Fibroblast of skin of left biceps (primary cell): ENCODE measurements at places on chromosomes 13 and 19.

- no peak for DNase-seq
Measured at GRCh38 chr13:73987618-73988017, 146.6 kb downstream of the KLF12 start.

DNA sequence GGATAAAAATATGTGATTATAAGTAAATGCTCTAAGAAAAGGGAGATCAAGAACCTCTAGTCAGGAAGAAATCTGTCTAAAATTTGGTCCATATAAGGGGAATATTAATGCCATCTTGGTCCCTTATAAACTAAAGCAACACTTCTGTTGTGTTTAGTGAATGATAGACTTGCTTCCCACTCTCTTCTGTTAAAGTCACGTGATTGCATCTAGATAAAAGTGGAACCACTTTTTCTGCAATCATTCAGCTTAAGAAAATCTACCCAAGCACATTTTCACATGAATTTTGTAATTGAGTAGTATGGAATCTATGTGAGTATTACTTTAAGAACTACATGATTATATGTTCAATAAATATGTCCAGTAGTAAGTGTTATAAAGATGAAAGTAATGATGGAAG is 782.9 kb upstream of the MIR17HG start:
- no peak for DNase-seq

GRCh38 chr13:76632401-76633044 is 253.7 kb downstream of the KCTD12 start:
- DNase-seq, result no peak

DNA sequence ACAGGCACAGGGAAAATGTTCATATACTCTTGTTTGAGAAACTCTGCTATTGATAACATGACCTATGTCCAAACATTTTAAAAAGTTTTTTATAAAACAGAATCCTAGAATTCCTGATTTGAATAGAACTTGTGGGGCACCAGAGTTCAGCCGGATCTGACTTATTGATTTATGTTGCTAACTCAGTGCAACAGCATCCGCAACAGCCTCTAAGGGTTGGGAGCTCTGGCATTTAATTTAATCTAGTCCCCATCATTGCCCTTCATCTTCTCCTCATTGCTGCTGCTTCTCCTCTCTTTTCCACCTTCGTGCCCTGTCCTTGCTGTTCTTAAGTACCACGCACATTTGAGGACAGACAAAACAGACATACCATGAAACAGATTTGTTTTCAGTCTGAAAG is 214.5 kb downstream of the FGF14 start:
- DNase-seq, result no peak

- DNase-seq, result no peak
Measured at GRCh38 chr13:49218493-49219051, 1.6 kb upstream of the MLNR start.

- DNase-seq, result no peak
Measured at GRCh38 chr13:41487222-41487621, 29.9 kb downstream of the RGCC start.

- no peak for DNase-seq
Measured at GRCh38 chr13:27524981-27525975, 74.9 kb upstream of the MTIF3 start.

- no peak for DNase-seq
Measured at GRCh38 chr19:46216612-46217011, 12.9 kb upstream of the IGFL1 start.

DNA sequence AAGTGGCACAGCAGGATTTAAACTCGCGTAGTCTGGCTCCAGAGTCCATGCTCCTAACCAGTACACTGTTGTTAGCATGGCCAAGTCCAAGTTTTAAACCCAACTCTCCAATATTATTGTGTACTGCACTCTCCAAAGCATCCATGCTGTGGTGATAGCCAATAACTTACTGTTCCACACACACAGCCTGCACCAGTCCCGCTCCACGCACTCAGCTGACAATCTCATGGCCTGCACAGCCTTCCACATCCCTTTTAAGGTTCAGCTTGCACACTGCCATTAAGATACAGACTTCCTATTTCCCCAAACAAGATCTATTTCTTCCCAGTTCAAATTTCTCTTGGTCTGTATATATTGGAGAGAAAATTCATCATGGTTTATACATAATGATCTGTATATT is 80.7 kb downstream of the LHFPL6 start:
- DNase-seq, result no peak

- no peak for DNase-seq
Measured at GRCh38 chr13:81487151-81487550, 1146.2 kb upstream of the SPRY2 start.

DNA sequence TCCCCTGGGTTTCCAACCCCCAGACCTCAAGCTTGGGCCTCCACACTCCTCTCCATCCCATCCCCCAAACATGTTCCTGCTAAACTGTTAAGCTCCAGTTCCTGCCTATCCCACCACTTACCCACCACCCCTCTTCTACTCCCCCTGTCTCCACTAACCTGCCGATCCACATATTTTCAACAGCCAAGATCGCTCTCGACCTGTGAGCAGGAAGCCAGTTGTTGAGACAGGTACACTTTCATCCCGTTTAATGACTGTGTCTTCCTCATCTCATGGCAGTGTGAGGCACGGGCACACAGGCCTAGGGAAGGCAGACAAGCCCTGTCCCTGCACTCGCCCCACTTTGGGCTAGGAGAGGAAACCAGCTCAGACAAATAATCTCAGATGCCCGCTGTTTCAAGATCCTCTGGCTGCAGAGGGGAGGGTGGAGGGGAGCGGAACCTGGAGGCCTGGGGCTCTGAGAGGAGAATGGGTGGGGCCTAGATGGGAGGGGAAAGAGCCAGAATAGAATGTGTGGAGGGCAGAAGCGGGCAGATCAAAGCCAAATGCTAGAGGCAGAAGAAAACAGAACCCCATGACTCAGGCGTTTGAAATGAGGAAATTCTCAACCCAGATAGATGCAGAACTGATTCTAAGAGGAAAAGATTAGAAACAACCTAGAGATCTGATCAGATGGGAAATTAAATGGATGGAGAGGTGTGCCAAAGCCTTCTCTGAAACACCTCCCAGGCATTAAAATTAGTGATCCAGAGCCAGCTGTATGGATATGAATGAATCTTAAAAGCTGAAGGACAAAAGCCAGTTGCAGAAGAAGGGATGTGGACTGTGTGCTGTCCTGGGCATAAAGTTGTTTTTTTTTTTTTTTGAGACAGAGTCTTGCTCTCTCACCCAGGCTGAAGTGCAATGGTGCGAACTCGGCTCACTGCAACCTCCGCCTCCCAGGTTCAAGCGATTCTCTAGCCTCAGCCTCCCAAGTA is 16.9 kb upstream of the CYP2S1 start:
- peak; percentile 37 for DNase-seq

DNA sequence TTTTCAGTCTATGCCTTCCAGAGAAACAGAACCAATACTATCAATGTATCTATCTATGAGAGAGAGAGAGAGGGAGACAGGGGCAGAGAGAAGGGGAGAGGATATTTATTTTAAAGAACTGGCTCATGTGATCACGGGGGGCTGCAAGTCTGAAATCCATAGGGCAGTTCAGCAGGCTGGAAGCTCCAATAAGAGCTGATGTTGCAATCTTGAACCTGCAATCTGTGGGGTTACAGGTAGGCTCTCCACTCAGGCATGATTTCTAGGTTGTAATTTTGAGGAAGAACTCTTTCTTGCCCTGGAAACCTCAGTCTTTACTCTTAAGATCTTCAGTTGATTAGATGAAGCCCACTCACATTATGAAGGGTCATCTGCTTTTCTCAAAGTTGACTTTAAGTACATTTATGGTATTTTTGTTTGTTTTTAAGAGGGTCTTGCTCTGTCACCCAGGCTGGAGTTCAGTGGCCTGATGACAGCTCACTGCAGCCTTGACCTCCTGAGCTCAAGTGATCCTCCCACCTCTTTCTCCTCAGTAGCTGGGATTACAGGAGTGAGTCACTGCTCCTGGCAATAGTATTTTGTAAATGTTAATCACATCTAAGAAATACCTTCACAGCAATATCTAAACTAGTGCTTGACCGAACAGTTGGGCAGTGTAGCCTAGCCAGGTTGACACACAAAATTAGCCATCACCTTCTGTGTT is 376.4 kb downstream of the FGF9 start:
- DNase-seq, result no peak

DNA sequence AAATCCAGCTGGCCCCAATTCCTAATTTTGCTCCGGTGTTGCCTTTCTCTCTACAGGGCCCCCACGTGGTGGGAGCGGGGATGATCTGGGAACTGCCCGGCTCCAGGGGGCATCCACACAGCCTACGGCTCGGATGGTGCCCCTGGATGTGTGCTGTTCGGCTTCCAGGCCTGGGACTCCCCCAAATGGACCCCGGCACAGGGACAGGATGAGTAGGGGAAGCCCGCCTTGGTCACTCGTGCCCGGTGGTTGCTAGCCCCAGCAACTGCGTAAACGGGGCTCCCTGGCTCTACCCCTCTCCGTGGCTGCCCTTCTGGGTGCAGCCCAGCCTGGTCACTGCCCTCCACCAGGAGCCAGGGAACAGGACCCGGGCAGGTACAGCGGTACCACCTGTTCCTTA is 111.5 kb downstream of the TEX26 start:
- DNase-seq, result no peak

- DNase-seq, result no peak
Measured at GRCh38 chr13:50152655-50153309, 137.5 kb downstream of the KCNRG start.

GRCh38 chr19:19159534-19159933 is 10.5 kb downstream of the MEF2B start:
- no peak for DNase-seq

DNA sequence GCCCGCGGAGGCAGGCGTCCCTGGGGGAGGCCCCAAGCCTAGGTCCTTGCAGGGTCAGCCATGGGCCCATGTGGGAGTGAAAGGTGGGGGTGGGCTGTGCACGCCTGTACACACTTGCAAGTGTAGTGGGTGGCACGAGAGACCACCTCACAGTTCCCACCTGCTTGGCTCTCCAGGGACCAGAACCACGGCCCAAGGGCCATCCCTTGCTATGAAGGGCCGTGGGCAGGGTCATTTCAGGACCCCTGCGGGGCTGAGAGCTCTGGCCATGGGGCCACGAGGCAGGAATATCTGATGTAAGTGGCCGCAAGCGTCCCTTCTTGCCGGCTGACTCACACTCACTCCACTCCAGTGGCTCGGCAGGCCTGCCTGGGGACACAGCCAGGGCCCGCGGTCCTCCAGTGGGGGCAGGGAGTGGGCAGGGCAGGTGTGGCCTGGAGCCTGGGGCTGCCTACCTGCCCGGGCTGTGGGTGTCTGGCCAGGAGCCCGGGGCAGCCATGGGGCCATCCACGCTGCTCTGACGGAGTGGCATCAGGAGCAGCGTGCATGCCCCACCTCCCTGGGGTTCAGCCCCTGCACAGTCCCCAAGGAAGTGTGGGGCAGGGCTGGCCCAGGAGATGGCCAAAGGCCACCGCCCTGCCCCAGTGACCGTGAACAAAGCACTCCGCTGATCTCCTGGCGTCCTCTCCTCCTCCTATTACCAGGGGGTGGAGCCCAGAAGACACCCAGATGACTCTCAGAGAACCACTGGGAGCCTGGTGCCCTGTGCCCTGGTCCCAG is 8.6 kb upstream of the MKNK2 start:
- DNase-seq, result no peak

GRCh38 chr19:403221-404027 is 5.5 kb downstream of the C2CD4C start:
- no peak for DNase-seq

- DNase-seq, result no peak
Measured at GRCh38 chr13:37143911-37144310, 38.4 kb upstream of the CSNK1A1L start.

DNA sequence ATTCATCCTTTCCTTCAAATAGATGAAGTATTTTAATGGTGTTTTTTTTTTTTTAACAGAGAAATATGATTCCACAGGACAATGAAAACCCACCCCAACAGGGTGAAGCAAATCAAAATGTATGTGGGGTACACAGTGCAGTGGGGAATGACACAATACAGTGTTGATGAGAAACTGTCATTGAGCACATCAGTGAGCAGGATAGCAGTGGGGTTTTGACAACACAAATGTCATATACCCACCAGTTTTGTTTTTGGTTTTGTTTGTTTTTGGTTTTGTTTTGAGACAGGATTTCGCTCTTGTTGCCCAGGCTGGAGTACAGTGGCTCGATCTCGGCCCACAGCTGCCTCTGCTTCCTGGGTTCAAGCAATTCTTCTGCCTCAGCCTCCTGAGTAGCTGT is 29.2 kb downstream of the ZNF844 start:
- DNase-seq, result no peak

DNA sequence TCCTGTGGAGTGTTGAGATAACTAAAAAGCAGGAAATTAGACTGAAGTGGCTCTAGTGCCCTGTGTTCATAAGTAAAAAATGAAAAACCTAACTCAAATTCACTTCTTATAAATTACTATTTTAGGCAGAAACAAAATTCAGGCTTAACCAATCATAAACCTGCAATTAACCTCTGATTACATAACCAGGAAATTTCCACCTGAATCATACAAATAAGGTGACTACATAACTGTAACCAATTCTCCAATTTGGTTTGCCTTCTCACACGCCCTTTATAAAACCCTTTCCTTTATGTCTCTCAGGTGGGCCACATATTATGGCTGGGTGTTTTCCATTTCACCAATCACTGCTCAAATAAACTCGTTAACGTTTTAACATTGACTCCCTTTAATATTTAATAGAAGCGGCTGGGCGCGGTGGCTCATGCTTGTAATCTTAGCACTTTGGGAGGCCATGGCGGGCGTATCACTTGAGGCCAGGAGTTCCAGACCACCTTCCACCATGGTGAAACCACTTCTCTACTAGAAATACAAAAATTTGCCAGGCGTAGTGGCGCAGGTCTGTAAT is 22.9 kb upstream of the ZNF724 start:
- no peak for DNase-seq

GRCh38 chr13:53341144-53341510 is 312.5 kb downstream of the OLFM4 start:
- DNase-seq, result no peak

DNA sequence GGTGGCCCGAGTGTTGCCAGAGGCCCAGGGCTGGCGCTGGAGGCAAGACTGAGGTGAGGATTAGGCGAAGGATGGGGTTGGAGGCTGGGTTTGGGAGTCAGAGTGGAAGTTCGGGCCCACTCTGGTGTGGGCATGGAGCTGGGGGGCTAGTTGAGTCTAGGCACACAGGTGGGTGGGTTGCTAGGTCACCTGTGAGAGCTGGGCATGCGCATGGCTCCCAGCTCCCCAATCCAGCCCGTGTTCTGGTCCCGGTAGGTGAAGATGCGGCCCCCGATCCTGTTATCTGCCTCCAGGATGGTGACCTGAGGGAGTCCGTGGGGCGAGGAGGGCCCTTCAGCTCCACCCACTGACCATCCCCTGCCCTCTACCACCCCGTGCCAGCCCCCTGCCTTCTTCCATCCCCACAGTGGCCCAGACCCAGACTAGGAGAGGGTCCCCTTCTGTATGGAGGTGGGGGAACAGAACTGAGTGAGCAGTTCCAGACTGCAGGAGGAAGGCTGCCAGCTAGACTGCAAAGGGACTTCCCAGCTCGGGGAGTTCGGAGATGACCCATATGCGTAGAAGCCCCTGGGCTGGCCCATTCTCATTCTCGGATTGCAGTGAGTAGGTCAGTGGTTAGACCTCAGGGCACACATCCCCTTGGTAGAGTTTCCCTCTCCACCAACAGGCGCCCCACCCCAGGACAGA is 1.7 kb downstream of the IL4I1 start:
- no peak for DNase-seq

GRCh38 chr13:32031815-32032370 is 319 bp downstream of the FRY start:
- no peak for DNase-seq

- DNase-seq, result no peak
Measured at GRCh38 chr19:1837625-1838105, 10.6 kb downstream of the REXO1 start.
